Esophagus squamous epithelium (tissue), 5 donors: ENCODE measurements at places on chromosomes 13 and 19.

DNA sequence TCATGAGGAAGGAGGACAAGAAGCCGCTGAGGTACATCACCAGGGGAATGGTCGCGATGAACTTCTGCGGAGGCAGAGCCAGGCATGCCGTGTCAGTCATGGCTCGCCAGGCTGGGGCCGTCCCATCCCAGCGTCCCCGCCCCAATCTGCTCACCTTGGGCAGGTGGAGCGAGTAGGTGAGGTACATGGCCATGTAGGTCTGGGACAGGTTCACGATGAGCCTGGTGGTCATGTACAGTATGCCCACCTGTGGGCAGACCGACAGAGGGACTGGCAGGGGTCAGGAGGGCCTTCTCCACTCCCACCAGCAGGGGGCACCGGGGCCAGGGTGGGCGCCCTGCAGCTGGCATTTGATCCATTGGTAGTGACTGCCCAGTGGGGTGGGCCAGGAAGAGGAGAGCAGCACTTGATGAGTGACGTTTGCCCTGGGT, 8.3 kb downstream of the TEKTIP1 start:
- DNase-seq, result no peak

- no peak for DNase-seq
These were observed 21.3 kb downstream of the GADD45B start for GRCh38 chr19:2497186-2497585.

DNA sequence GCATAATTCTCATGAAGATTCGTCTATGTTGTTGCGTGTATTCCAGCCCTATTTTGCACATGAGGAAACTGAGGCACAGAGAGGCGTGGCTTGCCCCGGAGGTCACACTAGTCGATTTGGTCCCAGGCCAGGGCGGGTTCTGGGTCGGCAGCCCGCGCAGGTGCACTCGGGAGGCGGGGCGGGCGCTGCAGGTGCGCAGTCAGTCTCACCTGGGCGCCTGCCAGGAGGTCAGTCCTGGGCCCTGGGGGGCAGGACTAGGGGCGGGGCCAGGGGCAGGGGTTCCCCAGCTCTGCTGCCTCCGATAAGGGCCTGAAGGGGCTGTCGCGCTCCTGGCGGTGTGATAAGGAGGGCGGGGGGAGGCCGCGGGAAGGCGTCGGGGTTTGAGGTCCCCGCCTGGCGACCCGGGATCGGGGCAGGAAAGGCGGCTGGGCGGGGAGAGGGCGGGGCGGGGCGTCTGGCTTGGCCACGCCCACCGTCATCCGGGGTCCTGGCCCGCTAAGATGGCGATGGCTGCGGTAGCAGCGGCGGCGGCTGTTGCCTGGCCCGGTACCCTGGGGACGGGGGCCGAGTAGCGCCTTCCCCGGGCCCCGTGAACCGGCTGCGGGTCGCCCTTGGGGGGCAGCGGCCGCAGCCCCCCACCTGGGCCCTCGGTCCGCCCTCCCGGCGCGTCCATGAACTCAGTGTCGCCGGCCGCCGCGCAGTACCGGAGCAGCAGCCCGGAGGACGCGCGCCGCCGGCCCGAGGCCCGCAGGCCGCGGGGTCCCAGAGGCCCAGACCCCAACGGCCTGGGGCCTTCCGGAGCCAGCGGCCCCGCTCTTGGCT, at the start of gene ATG4D:
ATG4D (plus strand) TSS at position 485 of the 822 bp plus-strand sequence; CDS start at position 672, 187 bp downstream.
- DNase-seq, result no peak

DNA sequence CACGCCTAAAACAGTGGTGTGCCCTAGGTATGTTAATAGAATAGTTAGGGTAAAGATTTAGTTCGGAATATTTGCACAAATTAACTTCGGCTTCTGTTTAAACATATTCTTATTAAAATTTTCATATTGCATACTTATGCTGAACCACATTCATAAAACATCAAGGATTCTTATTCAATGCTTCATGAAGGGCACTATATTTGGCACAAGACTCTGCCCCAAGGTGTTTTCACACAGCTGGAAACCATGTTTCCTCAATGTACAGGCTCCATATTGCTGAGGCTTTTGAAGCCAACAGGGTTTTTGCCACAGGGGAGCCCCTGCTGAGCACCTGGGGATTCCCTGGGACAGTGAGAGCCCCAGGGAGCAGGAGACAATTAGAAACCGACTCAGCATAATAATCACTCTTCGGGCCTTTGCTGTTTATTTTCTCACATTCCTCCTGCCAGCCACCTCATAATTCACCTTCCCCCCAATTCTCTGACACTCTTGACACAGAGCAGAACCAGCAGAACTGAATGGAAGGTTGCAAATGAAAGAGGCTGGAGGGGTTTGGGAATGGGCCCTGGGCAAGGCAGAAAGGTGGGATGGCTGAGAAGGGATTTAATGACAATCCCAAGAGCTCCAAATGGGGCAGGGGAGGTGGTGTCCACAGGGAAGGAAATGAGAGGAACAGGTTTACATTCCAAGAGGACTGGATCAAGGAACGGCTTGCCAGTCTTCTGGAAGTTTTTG, 72.3 kb upstream of the POMP start:
- no peak for DNase-seq

DNA sequence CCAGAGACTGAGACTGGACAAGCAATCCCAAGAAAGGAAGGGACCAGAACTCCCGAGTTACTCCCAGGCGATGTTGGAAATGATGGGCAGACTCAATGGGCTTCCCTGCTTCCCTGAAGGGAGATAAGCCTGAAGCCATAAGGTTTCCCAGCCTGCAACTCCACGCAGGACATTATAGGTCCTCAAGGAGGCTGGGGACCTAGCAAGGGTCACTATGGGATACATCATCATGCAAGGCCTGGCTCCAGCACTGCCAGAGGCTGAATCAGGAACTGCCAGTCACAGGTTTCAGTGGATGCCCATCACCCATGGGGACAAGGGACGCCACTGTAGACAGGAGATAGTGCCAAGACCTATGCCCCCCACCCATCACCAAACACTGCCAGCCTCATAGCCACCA, 338.7 kb downstream of the IRS2 start:
- DNase-seq, result no peak

GRCh38 chr19:36086326-36086725, 24.6 kb upstream of the OVOL3 start:
- no peak for DNase-seq

GRCh38 chr19:33388725-33389420, 15.4 kb downstream of the CEBPG start:
- DNase-seq, result no peak

DNA sequence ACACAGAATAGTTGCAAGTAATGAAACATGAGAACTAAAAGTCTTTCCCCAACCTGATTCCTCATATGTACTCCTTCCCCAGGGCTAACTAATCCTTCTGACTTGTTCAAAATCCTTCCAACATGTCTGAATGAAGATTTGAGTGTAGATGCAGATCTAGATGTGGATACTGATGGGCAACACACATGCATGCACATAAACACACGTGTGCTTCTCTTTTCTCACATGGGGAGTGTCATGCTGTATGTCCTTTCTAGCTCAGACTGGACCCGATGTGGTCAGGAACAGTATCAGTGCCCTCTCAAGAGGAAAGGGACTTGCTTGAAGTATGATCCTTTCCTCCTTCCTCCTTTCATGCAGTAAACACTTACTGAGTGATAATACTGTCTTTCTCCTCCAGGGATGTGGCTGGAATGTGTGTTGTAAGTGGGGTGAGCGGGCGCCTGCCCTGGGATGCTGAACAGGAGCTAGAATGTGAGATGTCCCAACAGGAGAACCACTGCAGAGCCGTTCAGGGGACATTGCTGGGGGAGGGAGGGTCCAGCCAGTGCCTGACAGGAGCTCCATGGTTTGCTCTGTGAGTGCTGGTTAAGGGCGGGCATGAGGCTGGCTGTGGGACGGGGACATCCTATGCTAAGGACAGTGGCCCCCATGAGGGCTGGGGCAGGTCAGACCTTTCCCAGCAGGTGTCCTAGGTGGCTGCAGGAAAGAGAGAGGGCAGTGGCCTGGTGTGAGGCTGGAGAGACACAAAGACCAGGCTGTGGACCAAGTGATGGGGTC, 146.9 kb downstream of the TEX29 start:
- no peak for DNase-seq

- DNase-seq, result no peak
These were observed 17.1 kb downstream of the NAA16 start for GRCh38 chr13:41327994-41328790.

GRCh38 chr13:77503398-77503797, 32.1 kb upstream of the SCEL start:
- no peak for DNase-seq
